Stimulated activated CD4-positive, alpha-beta T cell treated with anti-CD3 and anti-CD28 coated beads, Interleukin-2, amount 100 ng/mL, for 24 hours (primary cell): ENCODE measurements at places on chromosomes 16 and 17.

DNA sequence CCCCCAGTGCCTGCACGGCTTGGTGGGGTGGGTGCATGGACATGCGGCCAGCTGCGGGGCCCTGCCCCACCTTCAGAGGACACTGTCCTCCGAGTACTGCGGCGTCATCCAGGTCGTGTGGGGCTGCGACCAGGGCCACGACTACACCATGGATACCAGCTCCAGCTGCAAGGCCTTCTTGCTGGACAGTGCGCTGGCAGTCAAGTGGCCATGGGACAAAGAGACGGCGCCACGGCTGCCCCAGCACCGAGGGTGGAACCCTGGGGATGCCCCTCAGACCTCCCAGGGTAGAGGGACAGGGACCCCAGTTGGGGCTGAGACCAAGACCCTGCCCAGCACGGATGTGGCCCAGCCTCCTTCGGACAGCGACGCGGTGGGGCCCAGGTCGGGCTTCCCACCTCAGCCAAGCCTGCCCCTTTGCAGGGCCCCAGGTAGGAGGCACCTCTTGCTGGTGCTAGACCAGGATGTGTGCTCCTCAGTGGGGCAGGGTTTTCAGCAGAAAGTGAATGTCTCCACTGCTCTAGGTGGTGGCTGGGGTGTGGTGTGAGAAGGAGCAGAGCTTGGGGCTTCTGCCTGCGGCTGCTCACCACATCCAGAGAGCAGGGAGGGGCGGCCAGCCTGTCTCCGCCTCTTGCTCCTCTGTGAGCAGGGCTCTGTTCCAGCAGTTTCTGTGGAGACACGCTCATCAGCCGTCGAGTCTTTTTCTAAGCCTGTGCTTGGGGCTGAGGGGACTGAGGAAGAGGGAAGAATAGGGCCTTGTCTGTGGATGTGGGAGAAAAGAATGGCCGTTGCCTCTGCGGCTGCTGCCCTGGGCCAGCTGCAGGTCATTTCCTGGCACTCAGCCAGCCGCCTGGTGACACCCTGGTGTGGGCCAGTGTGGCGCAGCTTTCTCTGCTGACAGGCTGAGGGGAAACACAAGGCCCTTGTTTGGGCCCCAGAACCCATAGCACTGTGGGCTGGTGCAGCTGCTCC is 2.2 kb downstream of the ZNF276 start:
- DNase-seq = peak; percentile 69

DNA sequence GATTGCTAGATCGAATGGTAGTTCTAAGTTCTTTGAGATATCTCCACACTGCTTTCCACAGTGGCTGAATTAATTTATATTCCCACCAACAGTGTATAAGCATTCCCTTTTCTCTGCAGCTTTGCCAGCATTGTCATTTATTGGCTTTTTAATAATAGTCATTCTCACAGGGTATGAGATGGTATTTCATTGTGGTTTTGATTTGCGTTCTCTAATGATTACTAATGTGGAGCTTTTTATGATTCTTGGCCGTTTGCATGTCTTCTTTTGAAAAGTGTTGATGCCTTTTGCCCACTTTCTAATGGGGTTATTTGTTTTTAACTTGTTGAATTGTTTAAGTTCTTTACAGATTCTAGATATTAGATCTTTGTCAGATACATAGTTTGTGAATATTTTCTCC is 36.5 kb upstream of the BCAS3 start:
- DNase-seq = no peak

- DNase-seq = peak; percentile 24
Observed at GRCh38 chr17:47423406-47424295, 99.9 kb downstream of the EFCAB13 start.

- no peak for DNase-seq
Observed at GRCh38 chr16:53080345-53081031, 25.7 kb downstream of the CHD9 start.

GRCh38 chr16:55559233-55559632 is 7.3 kb upstream of the CAPNS2 start:
- DNase-seq = no peak
